Putamen (tissue), 1 donor: ENCODE measurements at places on chromosomes 7 and 10.

DNA sequence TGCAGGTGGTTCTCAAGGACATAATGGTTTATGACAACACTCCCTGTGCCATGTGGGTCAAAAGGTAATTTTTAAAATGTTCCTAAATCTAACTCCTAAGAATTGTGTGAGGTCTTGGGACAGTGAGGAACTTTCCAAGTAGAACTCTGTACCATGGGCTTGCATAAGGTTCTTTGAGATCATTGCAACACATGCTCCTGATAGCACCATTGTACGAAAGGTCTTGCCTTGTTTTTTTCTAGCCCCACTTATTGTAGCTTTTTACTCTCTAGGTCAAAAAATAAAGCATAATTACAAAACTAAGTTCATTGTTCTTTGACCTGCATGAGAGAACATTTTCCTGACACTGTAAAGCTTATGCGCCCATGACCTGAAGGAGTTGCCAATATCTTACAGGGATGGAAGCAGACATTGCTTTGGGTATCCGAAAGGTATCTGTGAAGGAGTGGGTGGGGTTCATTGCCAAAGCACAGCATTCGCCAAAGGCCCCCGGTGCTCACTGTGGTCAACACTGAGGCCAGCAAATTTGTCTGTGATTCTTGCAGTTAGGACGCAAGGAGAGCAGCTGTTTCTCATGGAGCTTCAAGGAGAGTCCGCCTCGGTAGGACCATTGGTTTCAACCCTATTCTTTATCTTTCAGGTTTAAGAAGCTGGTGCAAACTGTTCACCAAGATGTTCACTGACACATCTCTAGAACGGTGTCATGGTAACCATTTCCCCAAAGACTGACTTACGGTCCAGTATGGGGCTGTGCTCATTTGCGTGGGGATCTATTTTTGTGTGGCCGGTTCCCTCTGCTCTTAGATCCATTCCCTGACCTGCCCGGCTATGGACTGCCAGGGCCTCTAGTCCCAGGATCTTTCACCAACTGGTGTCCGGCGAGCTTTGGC, 7.6 kb upstream of the PRKAG2 start:
- no peak for DNase-seq

DNA sequence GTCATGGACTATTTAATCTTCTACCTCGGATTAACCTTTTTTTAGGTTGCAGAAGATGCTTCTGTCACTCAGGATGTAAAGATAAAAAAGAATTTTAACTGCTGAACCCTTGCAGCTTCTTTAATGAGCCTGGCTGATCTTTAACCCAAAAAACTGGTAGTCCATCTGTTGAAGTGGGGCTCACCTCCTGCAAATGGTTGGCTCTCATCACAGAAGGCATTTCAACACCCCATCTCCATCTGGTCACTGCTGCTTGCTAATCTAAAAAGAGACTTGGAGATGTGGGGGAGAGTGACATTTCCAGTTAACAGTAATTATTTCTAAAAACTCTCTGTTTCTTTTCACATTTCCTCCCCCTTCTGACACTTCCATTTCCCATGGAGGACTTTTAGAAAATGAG, 208.6 kb downstream of the LHFPL3 start:
- no peak for DNase-seq

- DNase-seq, result no peak
Observed at GRCh38 chr10:133015321-133015720, 72.4 kb upstream of the ADGRA1 start.

- DNase-seq, result no peak
Observed at GRCh38 chr7:30087371-30087770, 47.4 kb upstream of the MTURN start.

DNA sequence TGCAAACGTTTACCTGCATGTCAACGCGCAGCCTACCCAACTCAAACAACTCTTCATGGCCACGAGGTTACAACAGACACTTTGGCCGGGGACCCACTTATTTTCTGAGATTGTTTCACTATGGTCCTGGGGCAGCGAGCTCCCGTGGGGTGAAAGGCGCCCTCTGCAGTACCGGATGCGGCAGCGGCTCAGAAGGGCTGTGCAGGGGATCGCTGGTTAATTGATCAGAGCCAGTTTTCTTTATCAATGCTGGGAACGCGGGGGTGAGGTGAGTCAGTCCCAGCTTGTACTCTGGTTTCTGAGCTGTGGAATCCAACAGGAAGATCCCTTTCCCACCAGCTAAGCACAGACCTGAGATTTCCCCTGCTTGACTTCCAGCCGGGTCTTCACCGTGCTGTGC, 366.5 kb upstream of the KLF6 start:
- no peak for DNase-seq

DNA sequence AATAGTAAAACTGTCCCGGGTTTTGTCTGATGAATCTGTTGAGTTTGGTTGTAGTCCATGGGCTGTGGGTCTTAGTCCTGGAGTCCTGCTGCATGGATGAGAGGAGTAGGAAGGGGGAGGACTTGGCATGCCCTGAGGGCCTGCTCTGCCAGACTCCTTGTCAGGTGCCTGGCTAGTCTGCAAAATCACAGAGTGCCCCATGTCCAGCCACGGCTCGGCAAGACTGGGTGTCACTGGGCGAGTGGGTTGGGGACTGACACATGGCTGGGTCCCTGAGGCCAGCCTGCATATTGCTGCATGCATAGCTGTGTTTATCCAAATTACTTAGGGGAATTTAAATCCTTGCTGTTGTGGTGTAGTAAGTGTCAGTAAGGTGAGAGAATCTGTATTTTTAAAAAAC, 9.7 kb downstream of the MINDY4 start:
- DNase-seq, result no peak

GRCh38 chr10:62581351-62581750, 207.2 kb downstream of the ZNF365 start:
- DNase-seq, result no peak

GRCh38 chr10:55989188-55989587, 371.9 kb downstream of the ZWINT start:
- no peak for DNase-seq

- DNase-seq, result no peak
Observed at GRCh38 chr10:22658745-22659410, 55.5 kb downstream of the PIP4K2A start.

GRCh38 chr7:157925383-157925875, 588.6 kb downstream of the DNAJB6 start:
- no peak for DNase-seq

- no peak for DNase-seq
Observed at GRCh38 chr7:54709283-54709682, 49.7 kb downstream of the SEC61G start.

GRCh38 chr10:33304423-33305225, 29.8 kb downstream of the NRP1 start:
- no peak for DNase-seq

- DNase-seq, result no peak
Observed at GRCh38 chr7:5418285-5418582, 5.4 kb downstream of the TNRC18 start.

- no peak for DNase-seq
Observed at GRCh38 chr10:94035982-94036765, 42.4 kb downstream of the PLCE1 start.

DNA sequence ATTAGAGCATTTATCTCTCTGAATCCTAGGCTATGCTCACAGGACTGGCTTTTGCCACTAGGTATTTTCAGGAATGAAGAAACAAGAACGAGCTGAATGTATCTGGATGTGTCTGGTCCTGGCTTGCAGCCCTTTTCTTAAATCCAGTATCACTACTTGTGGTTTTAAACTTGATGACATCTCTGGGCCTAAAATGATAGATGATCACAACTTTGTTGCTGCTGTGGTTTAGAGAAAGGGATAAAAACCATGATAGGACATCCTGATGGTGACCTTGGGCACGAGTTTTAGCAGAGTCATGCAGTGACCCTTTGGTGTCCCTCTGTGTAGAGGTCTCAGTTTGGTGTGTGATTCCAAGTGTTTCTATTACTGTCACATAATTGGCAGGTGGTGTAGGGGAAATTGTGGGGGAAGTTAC, 31.7 kb upstream of the SEMA3C start:
- DNase-seq, result no peak

- DNase-seq, result no peak
Observed at GRCh38 chr7:108093851-108094331, 36.3 kb downstream of the LAMB4 start.

DNA sequence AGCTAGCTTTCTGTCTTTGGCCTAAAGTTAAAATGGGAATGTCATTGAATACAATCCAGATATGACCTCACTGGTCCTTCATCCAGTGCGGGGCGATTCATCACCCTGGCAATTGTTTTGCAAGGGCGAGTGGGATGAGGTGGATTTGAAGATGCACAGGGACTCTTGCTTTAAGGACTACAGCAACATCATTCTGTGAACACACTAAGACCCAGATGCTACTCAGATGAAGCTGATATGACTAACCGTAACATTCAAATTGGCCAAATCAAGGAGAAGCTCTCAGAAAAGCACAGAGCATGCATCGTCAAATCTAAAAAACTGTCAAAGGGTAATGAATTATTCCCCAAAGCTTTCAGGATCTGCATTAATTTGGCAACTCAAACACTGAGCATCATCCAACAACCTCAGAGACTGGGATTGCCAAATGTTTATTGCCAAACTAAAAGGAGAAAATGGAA, 12.8 kb downstream of the CPA1 start:
- DNase-seq, result no peak

GRCh38 chr10:57849691-57850357, 417.9 kb downstream of the IPMK start:
- DNase-seq, result no peak

DNA sequence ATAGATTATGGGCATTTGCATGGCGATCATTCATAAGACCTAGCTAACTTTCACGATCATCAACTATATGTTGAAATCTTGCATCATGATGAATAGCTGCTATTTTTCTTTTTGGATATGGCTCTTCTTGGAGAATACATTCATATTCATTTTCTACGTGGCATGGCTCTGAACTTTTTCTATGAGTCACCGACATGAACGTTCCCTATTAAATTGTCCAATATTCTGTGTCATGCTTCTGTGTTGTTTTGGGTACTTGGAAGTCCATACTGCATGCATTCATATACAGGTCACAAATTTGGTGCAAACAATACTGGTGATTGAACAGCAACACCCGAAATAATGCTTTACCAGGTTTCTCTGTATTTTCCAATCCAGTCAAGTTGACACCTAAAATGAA, 37.9 kb upstream of the ANKRD1 start:
- no peak for DNase-seq

GRCh38 chr7:19376538-19376937, 231.3 kb upstream of the FERD3L start:
- no peak for DNase-seq

GRCh38 chr10:67077376-67077775, 151.5 kb downstream of the LRRTM3 start:
- DNase-seq, result no peak

- DNase-seq, result no peak
Observed at GRCh38 chr7:103626776-103627175, 180.8 kb upstream of the SLC26A5 start.

DNA sequence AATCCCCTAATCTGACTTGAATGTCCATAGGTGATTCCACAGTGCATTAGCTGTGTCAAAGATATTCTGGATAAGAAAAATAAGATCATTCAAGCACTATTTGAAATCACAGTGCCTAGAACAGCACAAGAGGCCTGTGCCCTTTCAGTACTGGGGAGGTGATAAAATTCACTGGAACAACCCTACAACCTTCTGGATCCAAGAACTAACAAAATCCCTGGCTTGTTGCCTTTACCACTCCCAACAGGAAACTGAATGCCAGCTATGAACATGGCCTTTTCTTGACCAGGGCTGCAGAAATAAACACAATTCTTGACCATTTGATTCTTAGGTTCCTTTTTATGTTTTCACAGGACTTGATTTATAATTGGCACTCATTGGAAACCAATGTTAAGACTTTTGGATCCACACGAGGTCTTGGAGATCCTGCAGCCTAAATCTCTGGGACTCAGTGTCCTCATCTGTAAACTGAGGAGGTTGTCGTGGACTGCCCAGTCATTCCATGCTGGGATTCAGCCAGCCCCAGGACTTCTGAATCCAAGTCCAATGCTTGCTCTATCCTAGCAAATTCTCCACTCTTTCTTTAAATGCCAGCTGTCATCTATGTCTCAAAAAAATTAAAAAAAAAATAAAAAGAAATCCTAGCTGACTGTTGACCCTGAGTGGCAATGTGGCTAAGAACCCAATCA, 624.7 kb downstream of the KCNMA1 start:
- no peak for DNase-seq

GRCh38 chr10:14306190-14306589, 24.5 kb downstream of the FRMD4A start:
- no peak for DNase-seq

DNA sequence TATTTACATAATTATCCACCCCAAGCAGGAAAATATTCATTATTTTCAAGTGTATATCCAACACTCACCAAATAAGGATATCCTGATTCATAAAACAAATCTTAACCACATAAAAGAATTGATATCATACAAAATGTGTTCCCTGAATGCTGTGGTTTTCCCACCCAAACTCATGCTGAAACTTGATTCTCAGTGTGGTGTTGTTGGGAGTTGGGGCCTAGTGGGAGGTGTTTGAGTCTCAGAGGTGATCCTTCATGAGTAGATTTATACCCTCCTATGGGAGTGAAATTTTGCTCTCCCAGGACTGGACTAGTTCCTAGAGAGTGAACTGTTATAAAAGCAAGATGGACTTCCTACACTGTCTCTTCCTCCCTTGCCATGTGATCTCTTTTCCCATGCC, 1028.3 kb downstream of the SORCS1 start:
- no peak for DNase-seq

DNA sequence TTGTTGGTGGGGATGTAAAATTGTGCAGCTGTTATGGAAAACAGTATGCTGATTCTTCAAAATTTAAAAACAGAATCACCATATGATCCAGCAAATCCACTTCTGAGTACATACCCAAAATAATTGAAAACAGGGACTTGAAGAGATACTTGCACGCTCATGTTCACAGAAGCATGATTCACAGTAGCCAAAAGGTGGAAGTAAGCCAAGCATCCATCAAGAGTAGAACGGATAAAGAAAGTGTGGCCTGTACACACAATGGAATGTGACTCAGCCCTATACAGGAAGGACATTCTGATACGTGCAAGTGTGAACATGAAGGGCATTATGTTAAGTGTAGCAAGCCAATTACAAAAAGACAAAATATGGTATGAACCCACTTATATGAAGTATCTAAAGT, 696.7 kb upstream of the CELF2 start:
- no peak for DNase-seq

DNA sequence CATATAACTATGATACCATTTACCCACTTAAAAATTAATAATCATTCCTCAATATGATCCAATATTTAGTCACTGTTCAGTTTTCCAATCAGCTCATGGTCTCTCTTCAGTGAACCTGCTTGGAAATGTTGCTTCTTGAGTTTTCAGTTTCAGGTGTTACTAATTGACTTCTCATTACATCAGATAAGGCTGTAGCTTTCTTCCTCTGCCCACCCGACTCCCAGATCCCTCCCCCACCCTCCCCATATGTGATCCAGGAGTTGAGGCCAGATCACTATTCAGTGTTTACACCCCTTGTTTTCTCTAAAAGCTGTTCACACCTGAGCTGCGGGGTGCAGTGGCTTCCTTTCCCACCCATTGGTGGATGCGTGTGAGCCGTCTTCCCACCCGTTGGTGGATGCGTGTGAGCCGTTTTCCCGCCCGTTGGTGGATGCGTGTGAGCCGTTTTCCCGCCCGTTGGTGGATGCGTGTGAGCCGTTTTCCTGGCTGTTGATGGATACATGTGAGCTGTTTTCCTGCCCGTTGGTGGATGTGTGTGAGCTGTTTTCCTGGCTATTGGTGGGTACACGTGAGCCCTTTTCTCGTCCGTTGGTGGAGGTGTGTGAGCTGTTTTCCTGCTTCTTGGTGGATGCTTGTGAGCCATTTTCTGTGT, 3.2 kb upstream of the MTG1 start:
- DNase-seq, result no peak

- no peak for DNase-seq
Observed at GRCh38 chr7:121530227-121531174, 134.4 kb upstream of the FAM3C start.

- DNase-seq, result no peak
Observed at GRCh38 chr7:47190462-47190861, 391.4 kb downstream of the TNS3 start.
